ENCODE measurements at places on chromosomes 5 and 9. TPM values are rescaled to one million over a fixed set of nuclear protein-coding genes. Genes with fewer than 3 reads are reported as not detected.

BSPRY gene
- 0.48 TPM for total RNA-seq

EIF4E1B gene
- not detected for total RNA-seq

DNA sequence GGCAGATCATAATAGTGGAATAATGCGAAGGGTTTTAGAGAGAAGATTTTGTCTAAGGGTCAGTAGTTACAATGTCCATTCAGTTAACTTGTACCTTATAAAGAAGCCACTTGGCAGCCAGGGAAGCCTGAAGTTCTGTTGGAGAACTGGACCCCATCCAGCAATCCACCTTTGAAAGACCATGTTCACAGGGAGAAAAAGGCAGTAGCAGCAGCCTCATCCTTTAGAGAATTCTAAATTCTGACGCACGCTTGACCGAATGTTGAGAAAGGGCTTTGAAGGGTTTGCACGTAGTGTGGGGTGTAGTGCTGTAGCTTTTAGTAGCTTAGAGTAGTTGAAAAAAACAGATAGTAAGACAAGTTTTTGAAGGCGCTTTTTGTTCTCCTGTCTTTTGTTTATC, 42.8 kb downstream of the MCCC2 start:
- no peaks in the 10 kb centered on the region for H3K4me1 ChIP-seq
- no peak overlapping the region for H3K27ac ChIP-seq
- DNase-seq = no peak
- H3K27me3 ChIP-seq = no peaks in the 10 kb centered on the region
- H3K4me3 ChIP-seq = no peak overlapping the region
- peaks cover 11% of the 10 kb centered on the region for H3K36me3 ChIP-seq

- H3K27ac ChIP-seq = no peak overlapping the region
- peaks cover 4% of the 10 kb centered on the region for H3K36me3 ChIP-seq
- no peaks in the 10 kb centered on the region for H3K4me1 ChIP-seq
- no peak overlapping the region for H3K4me3 ChIP-seq
- DNase-seq = no peak
Observed at GRCh38 chr9:126479515-126479914, 134.2 kb upstream of the LMX1B start.

- H3K36me3 ChIP-seq = no peaks in the 10 kb centered on the region
- H3K27ac ChIP-seq = no peak overlapping the region
- no peak overlapping the region for H3K4me3 ChIP-seq
- H3K4me1 ChIP-seq = no peaks in the 10 kb centered on the region
Observed at GRCh38 chr9:126127591-126127990, 199.0 kb upstream of the MVB12B start.

- H3K4me1 ChIP-seq = no peaks in the 10 kb centered on the region
- DNase-seq = no peak
- H3K36me3 ChIP-seq = no peaks in the 10 kb centered on the region
- H3K27ac ChIP-seq = no peak overlapping the region
- no peaks in the 10 kb centered on the region for H3K27me3 ChIP-seq
Observed at GRCh38 chr5:152092580-152092979, 167.9 kb upstream of the GLRA1 start.

GRCh38 chr9:37146410-37146809, 26.0 kb downstream of the ZCCHC7 start:
- no peak overlapping the region for H3K4me3 ChIP-seq
- no peak overlapping the region for H3K27ac ChIP-seq
- no peak for DNase-seq
- H3K27me3 ChIP-seq = no peaks in the 10 kb centered on the region

GRCh38 chr5:144189800-144190429, 19.2 kb downstream of the KCTD16 start:
- DNase-seq = no peak
- H3K36me3 ChIP-seq = no peaks in the 10 kb centered on the region
- no peaks in the 10 kb centered on the region for H3K4me1 ChIP-seq
- H3K4me3 ChIP-seq = no peak overlapping the region
- no peak overlapping the region for H3K27ac ChIP-seq

- DNase-seq = no peak
- no peak overlapping the region for H3K4me3 ChIP-seq
Observed at GRCh38 chr5:90113108-90113507, 296.4 kb downstream of the CETN3 start.

DNA sequence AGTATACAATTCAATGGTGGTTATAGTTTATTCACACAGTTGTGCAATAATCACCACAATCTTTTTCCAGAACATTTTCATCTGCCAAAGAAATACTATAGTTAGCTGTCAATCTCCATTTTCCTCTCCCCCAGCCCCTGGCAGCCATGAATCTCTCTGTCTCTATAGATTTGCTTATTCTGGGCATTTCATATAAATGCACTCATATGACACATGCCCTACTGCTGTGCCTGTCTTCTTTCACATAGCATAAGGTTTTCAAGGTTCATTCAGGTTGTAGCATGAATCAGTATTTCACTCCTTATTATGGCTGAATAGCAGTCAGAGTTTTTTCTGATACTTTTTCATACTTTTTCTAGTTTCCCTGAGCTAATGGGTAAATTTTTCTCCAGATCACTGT, 127.6 kb downstream of the HSPA4 start:
- no peaks in the 10 kb centered on the region for H3K4me1 ChIP-seq
- no peak overlapping the region for H3K4me3 ChIP-seq
- no peaks in the 10 kb centered on the region for H3K36me3 ChIP-seq

Data from right atrium auricular region (tissue), 2 donors.